Activated naive CD4-positive, alpha-beta T cell treated with anti-CD3 and anti-CD28 coated beads for 36 hours (primary cell): ENCODE measurements at places on chromosomes 12 and 14.

GRCh38 chr14:91383439-91383838 is 34.2 kb downstream of the CCDC88C start:
- DNase-seq = no peak

DNA sequence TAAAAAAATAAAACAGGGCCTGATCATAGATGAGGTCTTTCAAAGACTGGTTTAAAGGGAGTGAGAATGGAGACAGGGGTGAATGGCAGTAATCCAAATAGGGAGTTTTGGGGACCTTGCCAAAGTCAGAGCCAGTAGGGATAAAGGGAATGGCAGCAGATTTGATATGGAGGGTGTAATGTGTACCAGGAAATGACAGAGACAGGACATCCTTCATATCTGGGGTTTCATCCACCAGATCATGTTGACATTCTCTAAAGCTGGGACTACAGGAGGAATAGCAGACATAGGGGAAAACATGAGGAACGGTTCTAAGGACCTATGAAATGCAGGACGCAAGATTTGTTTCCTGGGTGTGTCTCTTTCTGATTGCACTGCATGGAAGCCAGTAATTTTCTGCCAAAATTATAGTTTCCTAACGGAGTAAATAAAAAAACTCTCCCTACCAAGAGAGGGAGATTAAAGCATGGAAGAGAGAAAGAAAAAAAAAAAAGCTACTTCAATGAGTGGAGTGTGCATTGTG is 169.9 kb downstream of the PRKD1 start:
- no peak for DNase-seq

GRCh38 chr12:3480764-3481163 is 10.2 kb upstream of the PRMT8 start:
- no peak for DNase-seq

GRCh38 chr12:79885911-79886490 is 48.9 kb downstream of the PPP1R12A start:
- DNase-seq = no peak

GRCh38 chr12:101732318-101732717 is 6.9 kb downstream of the SYCP3 start:
- DNase-seq = no peak

DNA sequence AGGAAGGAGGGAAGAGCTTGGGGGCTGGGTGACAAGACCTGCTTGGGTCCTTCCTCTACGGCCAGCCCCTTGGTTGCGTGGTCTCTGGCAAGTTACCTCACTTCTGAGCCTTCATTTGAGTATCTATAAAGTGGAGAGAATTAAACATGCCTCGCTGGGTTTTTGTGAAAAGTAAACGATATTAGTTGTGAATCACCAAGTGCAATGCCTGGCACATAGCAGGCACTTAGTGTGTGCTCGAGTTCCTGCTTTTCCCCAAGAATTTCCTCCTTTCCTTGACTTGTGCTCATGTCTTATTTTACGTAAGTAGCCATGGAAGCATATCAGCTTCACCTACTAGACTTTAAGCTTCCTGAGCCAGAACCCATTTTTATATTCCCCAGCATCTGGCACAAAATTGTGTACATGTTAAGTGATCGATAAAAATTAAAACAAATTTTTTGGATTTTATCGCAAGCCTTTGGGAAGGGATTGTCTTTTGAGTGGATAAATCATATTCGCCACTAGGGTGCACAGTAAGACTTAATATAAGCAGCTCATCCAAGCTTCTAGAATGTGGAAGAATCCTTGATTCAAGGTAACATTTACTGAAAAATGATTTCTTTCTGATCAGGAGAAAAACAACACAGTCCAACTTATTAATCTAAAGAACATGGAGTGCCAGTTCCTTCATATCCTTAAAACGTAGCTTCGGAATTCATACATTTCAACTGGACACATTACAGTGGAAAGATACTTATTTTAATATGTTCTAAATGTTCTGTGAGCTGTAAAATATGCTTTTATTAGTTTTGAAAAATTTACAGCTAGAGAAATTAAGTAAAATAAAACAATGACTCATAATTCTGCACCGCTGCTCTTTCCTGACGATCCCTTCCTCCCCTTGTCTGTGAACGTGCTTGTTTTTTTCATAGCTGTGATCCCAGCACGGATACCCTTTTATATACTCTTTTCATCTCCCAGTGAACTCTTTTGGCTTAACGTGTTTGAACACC is 62.0 kb downstream of the SLC25A47 start:
- DNase-seq = no peak

DNA sequence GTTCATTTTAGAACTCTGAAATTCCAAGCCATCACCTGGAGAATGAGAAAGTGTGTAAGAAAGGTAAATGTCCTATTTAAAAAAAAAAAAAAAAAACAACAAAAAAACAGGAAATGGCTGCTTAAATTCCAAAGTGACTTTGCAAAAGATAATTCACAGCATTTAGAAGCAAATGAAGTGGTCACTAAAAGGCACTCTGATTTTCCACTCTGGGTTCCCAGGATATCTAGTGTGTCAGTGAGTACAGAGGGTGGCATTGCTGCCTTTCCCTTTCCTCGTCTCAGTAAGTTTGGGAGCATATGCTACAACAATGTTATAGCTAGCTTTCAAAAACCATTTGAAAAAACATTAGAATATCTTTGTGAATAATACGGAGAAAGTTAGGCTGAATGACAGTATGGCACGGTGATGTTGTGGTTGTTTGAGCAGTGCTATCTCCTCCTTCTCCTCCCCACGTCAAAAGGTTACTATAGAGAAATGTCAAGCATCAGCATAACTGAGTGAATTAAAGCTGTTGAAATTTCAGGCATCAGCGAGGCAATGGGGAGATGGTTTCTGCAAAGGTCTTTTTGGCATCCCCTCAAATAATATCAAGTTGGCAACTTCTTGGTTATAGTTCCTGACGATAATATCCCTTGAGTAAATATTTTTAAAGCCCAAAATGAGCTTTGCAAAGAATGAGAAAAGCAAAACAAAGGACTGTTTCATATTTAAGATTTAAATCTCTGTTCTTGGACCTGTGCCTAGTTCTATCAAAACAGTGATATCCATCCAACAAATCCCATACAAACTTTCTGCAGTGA is 164.5 kb upstream of the E2F7 start:
- no peak for DNase-seq

DNA sequence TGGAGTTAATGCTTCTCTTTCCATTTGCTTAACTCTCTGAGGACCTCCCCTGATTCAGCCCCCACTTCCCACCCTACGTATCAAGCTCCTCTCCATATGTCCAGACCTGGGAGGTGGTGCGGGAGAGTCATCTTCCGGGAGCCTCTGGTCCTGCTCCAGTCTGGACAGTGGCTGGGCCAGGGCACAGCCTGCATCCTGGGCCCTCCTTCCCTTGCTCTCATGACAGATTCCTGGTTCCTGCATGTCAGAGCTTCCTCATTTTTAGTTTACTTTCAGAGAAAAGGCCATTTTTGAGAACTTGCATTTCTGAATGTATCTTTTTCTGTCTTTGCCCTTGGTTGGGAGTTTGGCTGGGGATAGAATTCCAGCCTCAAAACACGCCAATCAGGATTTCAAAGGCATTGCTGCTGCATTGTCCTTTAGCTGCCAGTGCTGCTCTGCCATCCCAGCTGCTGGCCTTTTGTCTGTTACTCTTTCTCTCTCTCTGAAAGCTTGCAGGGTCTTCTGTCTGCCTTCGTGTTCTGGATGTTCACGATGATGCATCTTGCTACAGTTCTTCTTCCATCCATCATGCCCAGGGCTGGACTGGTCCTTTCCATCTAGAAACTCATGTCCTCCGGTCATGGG is 54.7 kb downstream of the SLC6A12 start:
- no peak for DNase-seq

GRCh38 chr14:55430024-55430690 is 10.3 kb downstream of the TBPL2 start:
- DNase-seq = peak; percentile 71

- DNase-seq = no peak
Observed at GRCh38 chr14:24182110-24182882, 6.3 kb downstream of the IPO4 start.
